Activated naive CD8-positive, alpha-beta T cell treated with anti-CD3 and anti-CD28 coated beads, Interleukin-2, amount 50 U/mL, for 24 hours (primary cell): ENCODE measurements at places on chromosomes 13 and 19.

- H3K27ac ChIP-seq: no peak overlapping the region
- no peak for DNase-seq
- no peaks in the 10 kb centered on the region for H3K4me1 ChIP-seq
- no peak overlapping the region for H3K4me3 ChIP-seq
These were observed 104.8 kb upstream of the MIR17HG start for GRCh38 chr13:91242652-91243051.

GRCh38 chr13:21997726-21998125 lies 326.9 kb downstream of the FGF9 start:
- no peak overlapping the region for H3K4me3 ChIP-seq
- H3K27me3 ChIP-seq: no peaks in the 10 kb centered on the region
- DNase-seq: no peak
- no peaks in the 10 kb centered on the region for H3K4me1 ChIP-seq

GRCh38 chr19:21028969-21029268 lies 8.5 kb downstream of the ZNF430 start:
- H3K27me3 ChIP-seq: no peaks in the 10 kb centered on the region
- peaks cover 66% of the 10 kb centered on the region for H3K4me1 ChIP-seq
- peak overlapping the region; percentile 16 for H3K4me3 ChIP-seq
- peak overlapping the region; percentile 83 for H3K27ac ChIP-seq
- H3K36me3 ChIP-seq: peaks cover 77% of the 10 kb centered on the region
- no peak for DNase-seq

DNA sequence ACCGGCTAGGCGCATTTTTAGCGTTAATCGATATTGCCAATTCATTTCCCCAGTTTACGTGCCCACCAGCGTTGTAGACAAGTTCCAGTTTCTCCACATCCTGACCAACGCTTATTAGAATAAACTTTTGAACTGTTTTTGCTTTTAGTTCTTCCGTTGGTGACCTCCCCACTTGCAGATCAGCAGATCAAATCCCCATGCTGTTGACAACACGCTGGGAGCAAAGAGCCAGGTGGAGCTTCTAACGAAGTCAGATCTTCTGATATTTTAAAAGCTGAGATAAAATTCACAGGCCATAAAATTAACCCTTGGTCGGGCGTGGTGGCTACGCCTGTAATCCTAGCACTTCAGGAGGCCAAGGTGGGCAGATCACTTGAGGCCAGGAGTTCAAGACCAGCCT lies 21.2 kb downstream of the RCN3 start:
- H3K36me3 ChIP-seq: peaks cover 8% of the 10 kb centered on the region
- peak overlapping the region; percentile 53 for H3K27ac ChIP-seq

DNA sequence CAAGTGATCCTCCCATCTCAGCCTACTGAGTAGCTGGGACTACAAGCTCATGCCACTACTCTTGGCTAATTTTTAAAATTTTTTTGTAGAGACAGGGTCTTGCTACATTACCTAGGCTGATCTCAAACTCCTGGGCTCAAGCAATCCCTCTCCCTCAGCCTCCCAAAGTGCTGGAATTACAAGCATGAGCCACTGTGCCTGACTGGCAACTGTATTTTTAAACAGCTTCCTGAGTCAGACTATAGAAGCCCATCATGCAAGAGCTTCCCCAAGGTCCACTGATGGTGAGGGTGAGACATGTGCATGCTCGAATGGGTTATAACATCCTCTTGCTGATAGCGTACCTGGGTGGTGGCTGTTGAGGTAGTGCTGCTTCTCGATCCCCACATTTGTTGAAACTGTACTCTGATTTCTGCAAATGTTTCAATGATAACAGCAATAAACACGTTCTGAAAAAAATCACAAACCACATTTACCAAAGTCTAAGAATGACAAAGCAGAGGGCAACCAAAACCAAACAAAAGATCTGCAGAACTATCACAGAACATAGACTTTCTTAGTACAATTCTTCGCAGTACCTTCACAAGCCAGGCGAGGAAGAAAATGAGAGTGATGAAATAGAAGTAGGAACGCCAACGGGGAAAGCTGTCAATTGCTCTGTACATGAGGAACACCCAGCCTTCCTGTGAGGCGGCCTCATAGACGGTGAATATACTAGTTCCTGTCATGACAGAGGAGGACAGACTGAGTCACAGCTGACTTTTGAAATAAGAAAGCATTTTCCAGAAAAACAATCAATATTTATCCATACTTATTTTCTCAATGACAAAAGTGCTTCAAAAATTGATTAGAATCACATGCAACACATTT lies 124.4 kb downstream of the NALCN start:
- no peak overlapping the region for H3K4me3 ChIP-seq
- no peaks in the 10 kb centered on the region for H3K36me3 ChIP-seq
- no peak for DNase-seq
- no peak overlapping the region for H3K27ac ChIP-seq
- H3K4me1 ChIP-seq: no peaks in the 10 kb centered on the region

GRCh38 chr13:77563111-77563510 lies 27.6 kb downstream of the SCEL start:
- H3K27me3 ChIP-seq: peaks cover 3% of the 10 kb centered on the region
- no peak overlapping the region for H3K27ac ChIP-seq
- H3K36me3 ChIP-seq: no peaks in the 10 kb centered on the region

DNA sequence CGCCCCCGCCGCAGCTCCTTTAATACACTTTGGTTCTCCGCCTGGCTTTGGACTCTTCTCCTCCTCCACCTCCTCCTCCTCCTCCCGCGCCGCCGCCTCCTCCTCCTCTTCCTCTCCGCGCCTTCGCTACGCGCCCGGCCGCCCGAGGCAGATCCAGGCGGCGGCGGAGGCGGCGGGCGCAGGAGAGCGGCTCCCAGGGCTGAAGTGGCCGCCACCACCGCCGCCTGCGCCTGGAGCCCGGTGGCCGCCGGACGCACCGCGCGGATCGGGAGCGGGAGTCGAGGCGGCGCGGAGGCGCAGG lies at the start of gene ZIC2:
ZIC2 (plus strand) TSS at position 50 of the 301 bp plus-strand sequence. CDS start 281 bp downstream, outside the sequence.
- peaks cover 12% of the 10 kb centered on the region for H3K36me3 ChIP-seq
- peaks cover 23% of the 10 kb centered on the region for H3K4me1 ChIP-seq
- H3K27ac ChIP-seq: no peak within 1 kb of the TSS
- peak within 1 kb of the TSS; percentile 14 for H3K4me3 ChIP-seq

- H3K27me3 ChIP-seq: no peaks in the 10 kb centered on the region
- no peak for DNase-seq
- no peak overlapping the region for H3K27ac ChIP-seq
- peaks cover 58% of the 10 kb centered on the region for H3K36me3 ChIP-seq
- peaks cover 4% of the 10 kb centered on the region for H3K4me1 ChIP-seq
- H3K4me3 ChIP-seq: no peak overlapping the region
These were observed 21.1 kb downstream of the PROSER1 start for GRCh38 chr13:39016787-39017186.

GRCh38 chr19:7677669-7678311 lies 900 bp downstream of the MCEMP1 start:
- H3K4me3 ChIP-seq: no peak overlapping the region
- peaks cover 42% of the 10 kb centered on the region for H3K27me3 ChIP-seq

DNA sequence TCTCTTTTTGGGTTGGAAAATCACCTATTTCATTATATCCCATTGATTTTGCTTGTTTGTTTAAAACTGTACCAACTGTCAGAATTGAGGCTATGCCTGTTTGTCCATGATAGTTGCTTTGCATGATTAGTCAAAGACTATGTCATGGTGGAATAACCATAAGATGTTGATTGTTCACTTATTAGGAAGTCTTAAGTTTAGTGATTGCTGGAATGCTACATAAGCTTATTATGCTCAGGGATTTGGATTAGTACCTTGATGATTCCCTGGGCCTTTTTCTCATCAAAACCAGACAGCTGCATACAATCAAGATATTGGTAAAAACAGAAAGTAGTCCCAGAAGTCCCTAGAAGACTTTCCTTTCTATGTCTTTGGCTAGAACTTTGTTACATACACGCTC lies 954.7 kb downstream of the PCDH9 start:
- H3K36me3 ChIP-seq: no peaks in the 10 kb centered on the region
- no peak overlapping the region for H3K4me3 ChIP-seq
- H3K27me3 ChIP-seq: no peaks in the 10 kb centered on the region
- H3K4me1 ChIP-seq: no peaks in the 10 kb centered on the region
- no peak overlapping the region for H3K27ac ChIP-seq
- DNase-seq: no peak

DNA sequence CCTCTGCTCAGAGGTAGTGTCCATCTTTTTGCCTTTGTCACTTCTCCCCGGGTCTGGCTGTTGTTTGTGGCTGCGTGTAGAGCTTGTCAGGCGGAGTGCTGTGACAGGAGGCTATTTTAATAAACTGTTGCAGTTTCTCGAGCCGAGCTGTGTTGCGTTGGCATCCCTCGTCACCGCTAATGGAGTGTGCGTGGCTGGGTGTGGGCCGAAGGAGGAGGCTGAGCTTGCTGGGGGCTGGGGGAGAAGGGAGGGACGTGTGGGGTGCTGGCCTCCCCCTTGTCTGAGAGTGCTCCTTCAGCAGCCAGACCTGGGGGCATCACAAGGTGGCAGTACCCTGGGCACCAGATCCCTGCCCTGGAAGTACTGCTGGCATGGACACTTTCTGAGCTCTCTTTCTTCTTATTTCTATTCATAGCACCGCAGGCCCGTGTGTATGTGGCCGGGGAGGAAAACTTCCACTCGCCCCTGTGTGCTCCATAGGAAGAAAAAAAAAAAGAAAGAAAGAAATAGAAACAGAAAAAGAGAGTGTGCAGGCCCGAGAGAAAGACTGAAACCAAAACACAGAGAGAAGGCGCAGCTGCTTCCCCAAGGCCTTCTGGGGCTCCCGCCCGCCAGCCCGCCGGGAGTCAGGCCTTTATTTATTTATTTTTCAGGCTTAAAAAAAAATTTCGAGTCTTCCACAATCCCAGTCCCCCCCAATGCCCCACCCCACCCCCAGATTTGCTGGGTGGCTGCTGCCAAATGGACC lies 27.0 kb downstream of the NFIX start:
- H3K36me3 ChIP-seq: peaks cover 6% of the 10 kb centered on the region
- peak overlapping the region; percentile 66 for H3K4me3 ChIP-seq
- H3K27ac ChIP-seq: peak overlapping the region; percentile 62
- DNase-seq: no peak
- H3K27me3 ChIP-seq: peaks cover 44% of the 10 kb centered on the region
- H3K4me1 ChIP-seq: peaks cover 25% of the 10 kb centered on the region

- H3K4me3 ChIP-seq: no peak within 1 kb of the TSS
- H3K27ac ChIP-seq: no peak within 1 kb of the TSS
- H3K36me3 ChIP-seq: peaks cover 8% of the 10 kb centered on the region
These were observed at the start of gene PSPN for GRCh38 chr19:6375411-6376010. PSPN (minus strand) TSS chr19:6375933; CDS start chr19:6375849, 84 bp downstream.
